ENCODE measurements at places on chromosomes 7 and 10. TPM values are rescaled to one million over a fixed set of nuclear protein-coding genes. Genes with fewer than 3 reads are reported as not detected.

GRCh38 chr7:47461161-47461560 is 120.8 kb downstream of the TNS3 start:
- no peak for DNase-seq

DNA sequence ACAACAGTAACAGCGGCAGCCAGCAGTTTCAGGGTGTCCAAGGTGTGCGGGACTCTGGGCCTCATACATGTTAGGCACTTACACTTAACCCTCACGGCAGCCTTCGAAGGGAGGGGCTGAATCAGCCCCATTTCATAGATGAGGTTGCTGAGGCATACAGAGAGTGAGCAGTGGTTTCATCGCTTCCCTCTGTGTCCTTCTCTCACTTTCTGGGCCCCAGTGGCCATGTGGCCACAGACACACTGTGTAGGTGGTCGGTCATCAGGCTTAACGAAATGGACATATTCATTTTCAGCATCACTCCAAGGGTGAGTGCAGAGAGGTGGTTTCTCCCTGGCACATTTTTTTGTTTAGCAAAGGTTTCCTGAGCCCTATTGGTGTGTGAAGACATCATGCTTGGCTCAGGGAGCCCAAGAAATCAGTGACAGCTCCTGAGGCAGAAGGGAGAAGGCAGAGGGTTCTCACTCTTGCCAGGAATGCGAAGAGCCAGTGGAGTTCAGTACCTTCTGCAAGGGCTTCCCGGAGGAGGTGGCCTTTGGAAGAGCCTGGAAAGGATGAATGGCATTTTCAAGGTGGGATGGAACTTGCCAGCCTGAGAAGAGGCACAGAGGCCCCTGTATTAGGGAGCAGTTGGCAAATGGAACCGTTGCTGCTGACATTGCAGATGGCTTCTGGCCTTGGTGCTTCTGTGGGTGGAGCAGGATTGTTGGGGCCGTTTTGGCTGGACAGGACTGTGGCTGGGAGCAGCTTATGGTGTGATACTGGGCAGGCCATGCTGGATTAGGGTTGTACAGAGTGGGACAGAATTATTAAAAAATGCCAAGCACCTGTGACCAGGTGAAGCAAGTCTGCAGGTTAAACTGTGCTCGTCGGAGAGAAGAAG is 61.7 kb upstream of the PPIF start:
- DNase-seq, result no peak

- no peak for DNase-seq
Observed at GRCh38 chr7:122584676-122585251, 114.2 kb downstream of the RNF133 start.

DNA sequence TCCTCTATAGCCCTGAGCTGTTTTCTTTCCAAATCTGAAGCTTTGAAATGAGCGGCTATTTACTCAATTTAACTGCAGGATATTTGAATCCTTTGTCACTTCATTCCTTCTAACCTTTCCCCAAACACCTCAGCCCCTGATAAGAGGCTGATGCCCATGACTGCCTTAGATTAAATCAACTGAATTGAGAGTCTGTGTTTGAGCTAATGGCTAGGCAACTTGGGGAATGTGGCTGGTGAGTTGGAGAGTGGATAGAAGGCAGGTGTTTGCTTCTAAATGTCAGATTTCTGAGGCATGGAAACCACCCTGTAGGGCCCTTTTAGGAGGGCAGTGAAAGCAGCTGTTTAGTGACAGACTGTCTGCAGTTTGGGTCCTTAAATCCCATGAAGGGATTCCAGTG is 759.9 kb downstream of the LRMDA start:
- no peak for DNase-seq

DNA sequence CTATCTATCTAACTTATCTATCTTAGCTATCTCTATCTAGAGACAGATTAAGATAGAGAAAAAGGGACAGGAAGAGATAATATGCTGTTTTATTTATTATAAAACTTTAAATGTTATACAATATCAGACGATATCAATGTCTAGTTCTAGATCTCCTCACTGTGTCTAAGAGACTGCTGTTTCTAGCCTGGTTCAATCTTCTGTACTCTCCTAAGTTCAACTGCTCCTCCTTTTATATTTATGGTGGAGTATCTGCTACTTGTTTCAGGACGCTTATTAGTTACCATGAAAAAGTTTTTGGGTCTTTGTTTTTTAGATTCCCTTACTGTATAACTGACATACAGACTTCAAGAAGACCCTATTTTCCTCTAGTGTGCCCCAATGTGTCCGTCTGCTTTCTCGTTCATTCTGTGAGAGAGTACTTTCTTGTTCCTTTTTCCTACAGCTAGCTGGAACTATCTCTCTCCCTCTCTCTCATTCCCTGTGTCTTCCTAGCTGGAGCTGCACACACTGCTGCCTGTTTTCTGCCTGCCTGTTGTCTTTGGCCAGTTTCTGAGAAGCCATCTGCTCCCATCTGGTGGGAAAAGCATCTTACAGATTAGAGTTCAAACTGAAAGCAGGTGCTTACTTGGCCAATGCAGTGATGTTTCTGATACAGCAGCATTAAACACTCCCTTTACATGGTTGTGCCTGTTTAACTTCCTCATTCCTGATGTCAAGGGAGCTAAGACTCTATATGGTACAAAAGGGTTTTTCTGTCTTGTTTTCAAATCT is 49.4 kb upstream of the ARL4A start:
- no peak for DNase-seq

GRCh38 chr7:24778543-24779282 is 21.4 kb upstream of the GSDME start:
- peak; percentile 70 for DNase-seq

DNA sequence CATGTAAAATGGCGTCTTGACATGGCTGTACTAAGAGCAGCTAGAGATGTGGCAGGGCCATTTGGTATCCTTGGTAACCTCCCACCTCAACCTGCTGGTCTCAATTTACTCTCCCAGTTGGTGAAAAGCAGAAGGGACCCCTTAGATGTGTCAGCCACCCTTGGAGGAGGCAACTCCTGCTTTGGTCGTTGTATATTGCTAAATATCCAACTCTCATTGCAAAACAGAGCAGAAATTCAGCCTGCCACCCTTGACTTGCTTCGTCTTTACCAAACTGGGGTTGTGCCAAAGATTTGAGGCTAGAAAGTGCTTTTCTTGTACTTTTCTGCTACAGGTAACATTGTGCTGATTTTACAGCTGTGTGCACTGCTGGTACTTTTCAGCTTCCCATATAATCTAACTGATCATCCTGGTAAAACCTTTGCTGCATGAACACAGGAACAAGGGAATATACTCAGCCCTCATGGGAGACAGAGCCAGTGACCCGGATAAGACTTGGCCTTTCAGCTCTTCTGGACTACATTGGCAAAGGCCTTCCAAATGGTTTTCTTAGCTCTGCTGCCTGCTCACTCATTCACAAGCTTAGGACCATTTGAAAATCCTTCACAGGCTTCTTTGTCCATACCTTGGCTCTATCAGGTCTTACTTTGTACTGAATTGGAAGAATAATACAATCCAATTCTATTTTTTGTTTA is 2.2 kb upstream of the VSTM4 start:
- no peak for DNase-seq

DNA sequence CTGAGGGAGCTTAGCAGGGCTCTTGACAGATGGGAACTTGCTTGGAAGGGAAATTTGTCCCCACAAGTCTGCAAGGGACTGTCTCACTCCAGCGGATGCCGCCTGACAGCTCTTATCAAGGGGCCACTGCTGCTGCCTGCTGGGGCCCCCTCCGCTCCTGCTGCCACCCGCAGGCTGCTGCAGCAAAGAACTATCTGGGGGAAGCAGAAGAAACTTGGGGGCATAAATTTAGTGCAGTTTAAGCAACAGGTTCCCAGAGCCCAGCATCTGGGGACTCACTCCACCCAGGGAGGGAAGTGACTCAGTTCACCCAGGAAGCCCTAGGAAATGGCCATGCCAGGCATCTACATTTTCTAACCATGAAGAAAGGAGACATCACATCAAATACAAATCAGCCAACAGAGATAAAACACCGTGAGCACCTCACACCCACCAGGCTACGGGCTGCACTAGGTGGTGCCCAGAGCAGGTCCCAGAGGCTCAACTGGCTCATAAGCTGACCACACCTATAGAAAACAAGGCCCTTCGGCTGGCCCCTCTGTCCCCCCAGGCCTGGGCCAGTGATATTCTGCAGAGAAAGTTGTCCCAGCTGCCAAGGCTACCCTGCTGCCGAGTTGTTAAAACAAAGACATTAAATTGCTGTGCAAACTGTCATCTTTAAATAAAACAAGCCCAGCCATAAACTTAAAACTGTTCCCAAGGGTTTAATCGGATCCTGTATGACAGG is 3.7 kb downstream of the RGS10 start:
- DNase-seq, result no peak

DNA sequence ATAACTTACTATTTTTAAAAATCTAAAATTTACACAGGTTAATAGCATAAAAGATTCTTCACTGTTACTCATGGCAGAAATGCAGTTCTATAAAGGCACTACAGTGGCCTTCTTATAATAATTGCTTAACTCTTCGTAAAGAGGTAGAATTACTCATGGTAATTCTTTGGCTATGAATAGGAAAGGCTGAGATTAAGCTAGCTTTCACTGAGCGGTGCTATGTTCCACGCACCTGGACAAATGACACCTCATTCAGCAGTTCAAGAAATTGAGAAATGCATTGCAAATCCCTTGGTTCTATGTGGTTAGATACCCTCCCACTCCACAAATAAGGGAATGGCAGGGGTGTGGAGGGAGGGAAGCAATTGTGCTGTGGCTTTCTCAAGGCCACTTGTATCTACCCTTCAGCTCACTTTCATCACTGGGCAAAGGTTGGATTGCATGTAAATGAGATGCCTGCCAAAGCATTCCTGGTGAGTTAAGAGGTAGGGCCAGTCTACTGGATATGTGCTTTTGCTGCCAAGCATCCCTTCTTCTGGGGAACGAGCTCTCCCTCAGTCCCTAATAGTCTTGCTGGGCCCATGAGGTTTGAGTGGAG is 210.9 kb downstream of the TEX36 start:
- no peak for DNase-seq

DNA sequence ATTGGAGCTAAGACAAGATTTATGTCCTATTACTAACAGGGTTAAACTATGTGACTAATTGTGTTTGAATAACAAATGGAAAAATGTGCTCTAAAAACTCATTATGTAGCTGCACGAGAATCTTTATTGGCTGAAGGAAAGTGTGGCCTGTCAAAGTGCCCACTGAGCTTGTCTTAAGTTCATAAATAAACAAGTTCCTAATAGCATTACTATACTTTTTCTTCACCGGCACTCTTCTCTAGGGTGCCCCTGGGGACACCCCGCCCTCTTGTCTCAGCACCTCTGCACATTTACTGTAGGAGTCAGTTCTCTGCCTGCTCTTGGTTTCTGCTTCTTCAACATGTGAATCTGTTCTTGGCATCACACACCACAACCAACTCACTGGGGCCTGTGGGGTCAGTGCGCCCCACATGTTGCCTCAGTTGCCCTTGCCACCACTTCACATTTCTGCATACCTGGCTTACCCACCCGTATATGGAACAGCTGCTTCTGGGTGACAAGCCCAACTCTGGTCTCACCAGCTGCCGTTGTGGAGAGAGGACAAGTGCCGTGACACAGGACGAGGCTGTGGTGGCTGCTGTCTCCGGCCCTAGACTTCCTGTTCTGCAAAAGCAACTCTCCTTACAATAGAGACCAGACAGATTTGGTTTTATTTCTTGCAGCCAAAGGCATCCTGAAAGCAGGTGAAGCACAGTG is 96.3 kb upstream of the DDC start:
- no peak for DNase-seq

DNA sequence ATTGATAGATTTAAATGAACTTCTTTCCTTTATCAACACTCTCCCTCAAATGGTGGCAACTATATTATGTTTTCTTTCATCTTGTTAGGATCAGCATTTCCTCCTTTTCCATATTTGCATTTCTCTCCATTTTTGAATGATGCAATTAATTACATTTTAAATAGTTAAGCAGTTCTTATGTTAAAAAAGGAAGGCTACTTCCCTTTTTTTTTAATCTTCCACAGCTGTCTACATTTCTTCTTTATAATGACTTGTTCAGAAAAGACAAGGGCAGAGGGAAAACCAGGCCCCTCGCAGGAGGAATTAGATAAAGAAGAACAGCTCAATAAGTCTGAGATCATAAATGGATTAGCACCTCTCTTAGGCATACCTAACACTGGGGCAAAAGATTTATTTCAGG is 208.9 kb downstream of the ARL4A start:
- no peak for DNase-seq

GRCh38 chr7:49174396-49174795 is 250.0 kb downstream of the CDC14C start:
- DNase-seq, result no peak

DNA sequence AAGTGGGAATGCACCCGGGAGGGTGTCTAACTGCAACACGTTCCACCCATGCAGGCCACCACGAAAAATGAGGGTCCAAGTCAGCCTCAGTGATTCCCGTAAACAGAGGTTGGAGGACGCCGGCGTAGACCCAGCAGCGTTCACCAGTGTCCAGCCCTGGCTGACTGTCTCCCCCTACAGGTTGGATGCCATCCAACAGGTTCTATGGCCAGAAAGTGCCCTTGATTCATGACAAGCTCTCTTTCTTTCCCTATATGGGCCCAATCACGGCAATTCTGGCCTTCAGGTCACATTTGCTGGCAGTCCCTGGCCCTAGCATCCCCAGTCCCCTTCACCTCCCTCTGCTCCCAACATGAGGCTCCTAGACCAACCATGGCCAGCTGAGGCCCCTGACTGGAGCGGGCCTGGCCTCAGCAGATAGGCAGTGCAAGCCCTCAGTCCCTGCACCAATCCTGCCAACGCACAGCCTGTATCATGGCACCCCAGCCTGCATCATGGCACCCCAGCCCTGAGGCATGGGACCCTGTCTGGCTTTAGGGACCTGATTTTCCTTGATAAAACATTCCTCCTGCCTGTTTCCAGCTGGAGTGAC is 227.4 kb downstream of the GRID1 start:
- no peak for DNase-seq

ENTPD7 gene
- 8.8 TPM for total RNA-seq

DPYSL4 gene
- total RNA-seq, result 1.3 TPM

PNLIPRP2 gene
- not detected for total RNA-seq
